Fibroblast of skin of abdomen (primary cell): ENCODE measurements at places on chromosomes 2 and 18.

DNA sequence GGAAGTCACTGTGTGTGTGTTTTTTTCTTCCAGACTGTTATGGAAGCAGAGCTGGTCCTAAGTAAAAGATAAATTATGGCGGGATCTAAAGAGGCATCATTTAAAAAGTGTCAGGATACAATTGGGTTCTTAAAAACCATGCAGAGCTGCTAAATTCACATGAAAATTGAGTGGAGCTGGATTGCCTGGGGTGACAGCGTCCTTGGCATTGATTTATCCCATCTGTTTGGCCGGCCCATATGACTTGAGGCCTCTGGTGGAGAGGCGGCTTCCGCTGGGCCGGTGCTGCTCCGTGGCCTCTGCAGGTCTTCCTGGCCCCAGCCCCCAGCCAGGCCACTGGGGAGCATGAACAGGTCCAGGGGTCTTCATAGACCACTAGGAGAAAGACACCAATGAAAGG is 165.5 kb downstream of the GLI2 start:
- DNase-seq: no peak

DNA sequence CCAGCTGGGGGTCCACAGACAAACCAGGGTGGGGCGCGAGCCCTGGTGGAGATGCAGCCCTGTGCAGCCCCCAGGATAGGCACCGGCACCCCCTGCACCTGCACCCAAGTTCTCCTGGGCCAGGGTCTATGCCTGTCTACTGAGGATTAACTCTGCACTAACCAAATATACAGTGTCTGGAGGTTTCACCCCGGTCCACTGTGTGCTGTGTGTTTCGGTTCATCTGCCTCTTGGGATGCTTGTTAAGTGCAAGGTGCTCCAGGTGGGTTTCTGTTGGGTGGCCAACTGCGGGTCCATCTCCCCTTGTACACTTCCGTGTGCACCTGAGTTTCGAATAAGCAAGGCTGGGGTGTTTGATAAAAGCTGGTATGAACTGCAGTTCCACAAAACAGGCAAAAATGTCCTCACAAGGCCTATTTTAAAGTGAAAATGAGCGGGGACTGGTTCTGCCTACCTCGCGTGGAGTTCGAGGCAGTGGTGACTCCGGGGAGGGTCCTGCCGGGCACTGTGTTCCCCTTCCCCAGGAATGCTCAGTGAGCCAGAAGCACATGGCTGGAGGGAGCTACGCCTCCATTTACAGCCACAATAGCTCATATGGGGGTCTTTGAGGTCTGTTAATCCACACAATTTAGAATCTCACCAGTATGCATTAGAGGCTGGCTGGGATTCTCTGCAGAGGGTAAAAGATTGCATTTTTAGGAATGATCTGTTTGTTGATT is 70.7 kb downstream of the EDAR start:
- no peak for DNase-seq

- DNase-seq: no peak
Observed at GRCh38 chr2:61634512-61634911, 96.4 kb upstream of the XPO1 start.

DNA sequence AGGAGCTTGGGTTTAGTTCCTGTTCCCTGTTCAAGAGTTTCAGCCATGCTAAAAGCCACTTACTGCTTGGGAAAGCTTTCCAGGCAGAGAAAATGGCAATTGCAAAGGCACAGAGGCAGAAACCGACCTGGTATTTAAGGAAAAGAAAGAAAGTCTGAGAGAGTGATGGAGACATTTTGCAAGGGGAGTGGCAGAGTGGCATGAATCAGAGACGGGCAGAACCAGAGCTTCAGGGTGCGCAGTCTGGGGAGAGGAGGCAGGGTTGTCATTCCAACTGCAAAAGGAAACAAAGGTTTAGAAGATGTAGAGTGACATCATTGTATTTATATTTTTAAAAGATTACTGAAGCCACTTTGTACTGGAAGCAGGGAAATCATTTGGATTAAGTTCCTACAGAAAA is 14.9 kb upstream of the GNAL start:
- DNase-seq: no peak

DNA sequence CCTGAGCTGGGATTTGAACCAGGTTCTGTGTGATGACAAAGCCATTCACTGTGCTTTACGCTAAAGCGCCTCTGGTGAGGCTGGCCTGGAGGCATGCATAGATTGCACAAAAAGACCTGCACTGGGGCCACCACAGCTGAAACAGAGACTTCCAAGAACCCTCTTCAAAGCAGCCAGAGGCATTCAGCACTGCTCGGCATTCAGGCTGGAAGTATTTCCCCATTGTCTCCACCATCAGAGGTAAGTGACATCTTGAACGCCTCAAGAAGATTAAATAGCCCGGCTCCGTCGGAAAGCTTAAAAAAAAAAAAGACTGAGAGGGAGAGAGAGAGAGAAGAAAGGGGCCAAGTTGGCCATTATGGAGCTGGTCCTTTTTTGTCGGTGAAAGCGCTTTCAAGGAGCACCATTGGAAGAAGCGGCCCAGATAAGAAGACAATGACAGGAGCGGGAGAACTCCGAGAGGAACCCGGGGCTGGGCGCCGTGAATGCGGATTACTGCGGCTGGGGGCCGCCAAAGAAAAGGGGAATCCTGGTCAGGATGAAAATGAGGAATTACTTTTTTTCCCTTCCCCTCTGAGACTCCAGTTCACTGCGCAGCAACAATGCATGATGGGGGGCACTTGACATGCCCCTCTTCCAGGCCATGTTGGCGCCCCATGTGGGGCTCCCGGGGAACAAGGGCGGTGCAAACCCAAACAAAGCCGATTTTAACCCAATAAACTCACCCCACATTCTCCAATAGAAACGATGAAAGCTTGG is 228.3 kb downstream of the MYCN start:
- DNase-seq: no peak

DNA sequence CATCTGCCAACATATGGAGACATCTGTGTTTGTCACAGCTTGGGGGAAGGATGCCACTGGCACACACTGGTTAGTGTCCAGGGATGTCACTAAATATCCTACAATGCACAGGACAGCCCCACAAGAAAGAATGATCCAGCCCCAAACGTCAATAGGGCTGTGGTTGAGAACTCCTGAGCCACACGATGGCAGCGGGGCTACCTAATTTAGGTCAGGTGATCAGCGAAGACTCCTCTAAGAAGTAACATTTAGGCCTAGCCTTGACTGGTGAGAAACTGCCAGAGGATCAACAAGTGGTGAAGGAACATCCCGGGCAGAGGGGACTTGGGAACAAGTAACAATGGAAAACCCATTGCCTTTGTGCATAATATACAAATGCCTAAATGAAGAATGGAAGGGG is 5.0 kb upstream of the TGIF1 start:
- DNase-seq: no peak

- no peak for DNase-seq
Observed at GRCh38 chr2:59798687-59799232, 754.7 kb downstream of the BCL11A start.

GRCh38 chr18:60122339-60122738 is 222.5 kb downstream of the PMAIP1 start:
- no peak for DNase-seq

GRCh38 chr2:226376516-226377180 is 423.0 kb downstream of the IRS1 start:
- DNase-seq: no peak

DNA sequence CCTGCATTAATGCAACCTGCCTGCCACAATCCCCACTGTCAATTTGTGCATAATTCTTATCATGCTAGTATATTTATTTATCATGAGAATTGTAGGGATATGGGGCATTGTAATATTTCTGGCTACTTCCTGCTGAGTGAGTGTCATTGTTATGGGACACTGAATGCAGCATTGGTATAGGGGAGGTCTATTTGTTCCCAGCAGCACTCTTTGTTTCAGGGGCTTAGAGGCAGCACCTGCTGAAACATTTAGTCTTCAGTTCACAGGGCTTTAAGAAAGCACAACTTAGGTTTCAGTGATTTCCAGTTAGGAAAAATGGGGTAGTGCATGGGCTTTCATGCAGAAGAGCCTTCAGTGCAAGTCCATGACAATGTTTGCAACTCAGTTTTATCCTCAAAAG is 23.6 kb downstream of the SULT1C3 start:
- no peak for DNase-seq

GRCh38 chr2:233571462-233571861 is 4.9 kb upstream of the USP40 start:
- no peak for DNase-seq
